ENCODE measurements at places on chromosomes 2 and 18.

DNA sequence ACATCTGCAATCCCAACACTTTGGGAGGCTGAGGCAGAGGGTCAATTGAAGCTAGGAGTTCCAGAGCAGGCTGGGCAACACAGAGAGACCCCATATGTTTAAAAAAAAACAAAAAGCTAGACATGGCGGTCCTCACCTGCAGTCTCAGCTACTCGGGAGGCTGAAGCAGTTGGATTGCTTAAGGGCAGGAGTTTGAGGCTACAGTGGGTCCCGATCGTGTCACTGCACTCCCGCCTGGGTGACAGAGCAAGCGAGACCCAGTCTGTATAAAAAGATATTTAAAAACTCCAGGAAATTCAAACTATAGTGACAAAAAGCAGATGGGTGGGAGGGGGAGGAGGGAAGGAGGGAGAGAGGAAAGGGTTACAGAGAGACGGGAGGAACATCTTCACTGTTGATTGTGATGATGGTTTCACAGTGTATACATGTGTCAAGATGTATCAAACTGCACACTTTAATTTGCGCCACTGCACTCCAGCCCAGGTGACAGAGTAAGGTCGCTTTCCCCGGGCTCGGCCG lies 942 bp upstream of the ZNF236 start:
- no peak for DNase-seq

- DNase-seq, result no peak
Measured at GRCh38 chr2:59096973-59097372, 855.8 kb upstream of the FANCL start.

DNA sequence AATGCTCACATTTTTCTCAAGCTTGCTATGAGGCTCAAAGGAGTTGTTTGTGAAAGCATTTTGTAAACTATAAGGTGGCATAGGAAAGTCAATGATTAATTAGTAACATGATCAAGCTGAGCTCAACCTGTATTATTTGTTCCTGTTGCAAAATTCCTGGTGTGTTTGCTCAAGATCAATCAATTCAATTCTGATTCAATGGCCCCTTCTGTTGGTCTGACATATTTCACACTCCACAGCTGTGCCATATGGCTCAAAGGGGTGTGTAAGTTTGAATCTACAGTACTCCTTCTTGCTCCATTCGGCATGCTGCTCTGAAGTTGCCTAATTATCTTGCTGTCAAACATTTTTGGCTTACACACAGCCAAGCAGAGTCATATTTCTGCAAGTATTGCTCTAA lies 341.6 kb upstream of the LRP1B start:
- DNase-seq, result no peak

GRCh38 chr2:217736776-217737550 lies 265.8 kb downstream of the TNS1 start:
- DNase-seq, result no peak

- no peak for DNase-seq
Measured at GRCh38 chr2:196464311-196464710, 175.2 kb upstream of the CCDC150 start.
